CD8-positive, alpha-beta T cell (primary cell): ENCODE measurements at places on chromosomes 4 and X.

DNA sequence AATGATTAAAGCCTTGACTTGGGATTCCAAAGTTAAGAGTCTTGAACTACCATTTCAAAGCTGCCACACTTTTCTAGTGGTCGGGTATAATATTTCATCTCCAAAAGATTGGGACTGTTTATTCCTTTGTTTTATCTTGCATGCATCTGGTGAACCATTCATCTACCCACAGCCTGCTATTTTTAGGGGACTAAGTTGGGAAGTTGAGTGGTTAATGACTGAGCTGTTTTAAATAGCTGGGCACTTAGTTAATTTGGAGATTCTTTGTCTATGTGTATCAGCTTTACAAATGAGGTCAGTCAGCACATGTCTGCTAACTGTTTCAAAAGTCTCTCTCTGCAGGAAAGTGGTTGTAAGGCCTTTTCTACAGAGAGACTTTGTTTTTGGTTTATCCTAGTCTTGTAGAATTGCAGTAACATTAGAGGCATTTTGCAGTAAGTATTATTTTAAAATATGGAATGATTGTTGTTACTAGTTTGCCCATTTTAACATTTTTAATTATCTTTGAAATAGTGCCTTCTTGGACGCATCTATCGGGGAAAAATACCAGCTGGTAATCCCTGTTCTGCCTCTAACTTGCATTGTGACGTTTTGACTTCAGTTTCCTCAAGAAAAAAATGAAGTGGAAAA, 8.2 kb downstream of the BMP2K start:
- no peak for DNase-seq

DNA sequence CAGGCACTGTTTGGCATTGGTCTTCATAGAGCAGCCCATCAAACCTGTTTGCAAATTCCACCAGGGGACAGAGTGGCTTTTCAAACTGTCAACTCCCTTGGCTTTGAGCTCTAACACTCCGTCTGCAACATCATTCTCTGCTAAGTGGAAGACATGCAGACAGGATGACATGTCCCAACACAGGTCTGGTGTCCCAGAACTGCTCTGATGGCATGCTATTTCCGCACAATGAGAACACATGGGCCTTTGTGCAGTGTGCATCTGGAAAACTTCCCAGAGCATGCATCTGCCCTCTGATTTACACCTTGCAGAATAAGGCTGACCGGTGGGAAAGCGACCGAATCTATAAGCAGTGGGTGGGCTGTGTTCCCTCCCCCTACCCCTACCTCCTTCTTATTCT, 212.8 kb upstream of the GYPA start:
- no peak for DNase-seq

GRCh38 chr4:92236877-92237276, 66.9 kb upstream of the GRID2 start:
- DNase-seq = no peak

- no peak for DNase-seq
These were observed 114.3 kb upstream of the TEX13C start for GRCh38 chrX:125205133-125205917.

DNA sequence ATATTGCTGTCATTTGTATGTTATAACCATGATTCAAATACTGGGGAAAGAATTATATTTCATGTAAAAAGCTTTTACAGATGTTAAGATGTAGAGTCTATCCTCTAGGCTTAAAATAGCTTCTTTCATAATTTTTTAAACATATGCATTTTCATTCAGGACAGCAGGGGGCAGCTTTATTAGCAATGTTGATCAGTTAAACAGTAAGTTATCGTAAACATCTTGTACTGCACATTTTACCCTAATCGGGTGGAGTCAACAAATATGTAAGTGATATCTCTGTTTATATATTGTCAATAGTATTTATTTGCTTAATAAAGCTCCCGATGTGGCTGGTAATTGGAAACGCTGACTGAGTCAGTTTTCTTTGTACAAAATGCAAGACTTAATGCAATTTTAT, 142.5 kb upstream of the MED14 start:
- DNase-seq = no peak

DNA sequence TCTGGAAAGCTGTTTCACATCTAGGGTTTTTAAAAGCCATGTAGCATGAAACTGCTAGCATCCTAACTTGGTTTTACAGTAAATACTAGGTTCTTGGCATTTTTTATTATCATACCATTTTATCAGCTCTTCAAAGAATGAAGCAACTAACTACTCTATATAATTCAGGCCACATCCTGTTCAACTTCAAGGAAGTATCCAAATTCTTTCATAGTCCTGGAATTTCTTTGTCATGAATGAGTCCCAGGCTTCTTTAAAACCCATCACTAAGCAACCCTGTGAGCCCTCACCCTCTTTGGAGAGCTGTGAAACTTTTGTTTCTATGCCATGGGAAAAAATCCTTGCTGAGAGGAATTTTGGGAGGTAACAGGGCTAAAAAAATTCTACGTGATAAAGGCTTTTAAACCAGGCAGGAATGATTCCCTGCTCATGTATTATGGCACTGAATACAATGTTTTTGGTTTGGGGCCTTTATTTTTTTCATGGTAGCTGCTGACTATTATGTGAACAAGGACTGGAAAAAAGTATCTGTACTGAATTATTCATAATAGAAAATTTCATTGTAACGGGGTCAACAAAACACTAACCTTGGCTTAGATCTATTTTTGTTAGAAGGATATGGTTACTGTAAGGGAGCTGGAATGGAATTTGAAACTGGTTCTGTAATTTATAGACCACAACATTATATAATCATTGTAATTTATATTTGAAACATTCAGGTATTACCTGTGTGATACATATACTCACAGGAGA, 164.9 kb downstream of the DCTD start:
- DNase-seq = no peak

GRCh38 chr4:12852338-12853307, 631.5 kb downstream of the RAB28 start:
- DNase-seq = no peak

GRCh38 chr4:82381235-82381634, 7.4 kb upstream of the HNRNPD start:
- DNase-seq = no peak

- DNase-seq = no peak
These were observed 35.2 kb upstream of the ZNF518B start for GRCh38 chr4:10492464-10492863.

DNA sequence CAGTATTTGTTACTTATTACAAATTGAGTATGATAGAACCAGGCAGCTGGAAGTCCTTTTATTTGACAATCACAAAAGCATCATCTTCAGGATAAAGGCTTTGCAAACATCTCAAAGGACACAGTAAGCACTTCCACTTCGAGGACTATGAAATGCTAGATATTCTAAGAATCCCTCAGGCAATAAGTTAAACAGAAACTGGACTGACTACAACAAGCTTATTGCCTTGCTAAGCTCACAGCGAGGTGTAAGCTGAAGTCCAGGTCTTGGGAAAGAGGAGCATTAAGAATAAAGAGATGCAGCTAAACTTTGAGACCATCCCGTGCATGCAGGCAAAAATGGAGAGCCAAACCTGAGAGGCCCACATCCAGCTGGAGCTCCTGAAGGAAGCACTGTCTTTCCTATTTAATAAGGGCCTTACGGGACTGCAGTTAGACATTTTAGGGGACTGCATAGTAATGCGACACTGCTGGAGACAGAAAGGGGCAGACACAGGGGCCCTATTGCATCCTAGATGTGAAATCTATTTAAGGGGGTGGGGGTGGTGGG, 38.7 kb downstream of the DCHS2 start:
- DNase-seq = no peak

DNA sequence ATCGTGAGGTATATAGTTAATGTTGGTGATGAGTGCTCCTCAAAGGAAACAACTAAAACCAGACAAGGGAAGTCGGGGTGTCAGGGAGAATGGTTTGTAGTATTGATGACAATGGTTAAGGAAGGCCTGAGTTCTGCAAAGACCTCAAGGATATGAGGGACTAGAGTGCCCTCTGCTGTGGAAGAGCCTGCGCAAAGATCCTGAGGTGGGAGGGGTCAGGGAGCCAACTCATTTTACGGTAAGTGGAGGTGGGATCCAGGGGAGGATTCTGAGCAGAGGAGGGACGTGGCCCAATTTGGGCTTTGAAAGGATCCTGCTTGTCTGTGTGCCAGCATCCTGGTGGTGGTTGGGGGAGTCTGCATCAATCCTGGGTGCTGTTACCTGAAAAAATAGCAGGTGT, 11.3 kb downstream of the UBA1 start:
- DNase-seq = no peak

GRCh38 chr4:37071576-37071975, 173.0 kb upstream of the NWD2 start:
- DNase-seq = no peak

- no peak for DNase-seq
These were observed 721 bp upstream of the TMEM150C start for GRCh38 chr4:82562564-82562854.

DNA sequence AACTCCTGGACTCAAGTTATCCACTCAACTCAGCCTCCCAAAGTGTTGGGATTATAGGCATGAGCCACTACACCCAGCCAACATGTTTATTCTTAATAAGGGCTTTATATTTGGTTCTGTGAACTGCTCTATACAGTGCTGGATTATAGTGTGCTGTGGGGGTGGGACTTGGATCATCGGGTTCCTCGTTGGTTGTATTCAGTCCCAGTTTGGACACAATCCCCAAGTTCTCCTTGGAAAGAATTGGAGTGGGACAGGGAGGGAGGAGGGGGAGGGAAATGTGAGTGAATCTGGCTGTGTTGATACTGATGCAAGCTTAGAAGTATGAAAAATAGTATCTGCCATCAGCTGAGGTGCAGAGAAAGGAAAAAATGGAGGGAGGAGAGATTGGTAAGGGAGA, 121.3 kb downstream of the KIT start:
- no peak for DNase-seq

- no peak for DNase-seq
These were observed 5.0 kb downstream of the IL9R start for GRCh38 chrX:156002507-156002906.

DNA sequence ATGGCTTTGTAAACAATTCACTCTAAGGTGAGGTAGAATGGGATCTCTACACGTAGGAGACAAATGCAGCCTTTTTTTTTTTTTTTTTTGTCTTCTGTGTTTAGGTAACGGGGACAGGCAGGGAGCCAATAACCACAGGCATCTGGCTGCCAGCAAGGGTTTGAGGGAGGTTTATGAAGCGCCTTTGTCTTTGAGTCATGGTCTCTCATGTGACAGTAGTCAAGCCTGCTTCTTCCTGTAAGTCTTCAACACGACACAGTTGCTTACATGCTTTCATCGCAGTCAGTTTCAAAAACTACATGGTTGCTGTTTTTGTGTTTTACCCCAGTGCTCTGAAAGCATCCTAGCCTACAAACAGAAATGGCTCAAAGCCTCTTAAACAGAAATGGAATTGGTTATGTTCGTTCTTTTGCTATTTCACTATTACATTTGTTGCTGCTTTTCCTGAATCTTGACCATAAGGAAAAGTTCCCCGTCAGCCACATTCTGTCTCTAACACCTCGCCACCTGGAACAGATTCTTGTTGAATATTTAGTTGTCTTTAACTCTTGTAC, 127.8 kb upstream of the METTL14 start:
- DNase-seq = no peak

GRCh38 chr4:151436093-151436518, 27.1 kb downstream of the FHIP1A start:
- DNase-seq = no peak

GRCh38 chrX:30301963-30302362, 7.2 kb downstream of the NR0B1 start:
- DNase-seq = no peak

GRCh38 chr4:40201898-40202297, 5.1 kb downstream of the RHOH start:
- DNase-seq = no peak

- no peak for DNase-seq
These were observed 18.5 kb upstream of the ASB5 start for GRCh38 chr4:176287546-176287945.

DNA sequence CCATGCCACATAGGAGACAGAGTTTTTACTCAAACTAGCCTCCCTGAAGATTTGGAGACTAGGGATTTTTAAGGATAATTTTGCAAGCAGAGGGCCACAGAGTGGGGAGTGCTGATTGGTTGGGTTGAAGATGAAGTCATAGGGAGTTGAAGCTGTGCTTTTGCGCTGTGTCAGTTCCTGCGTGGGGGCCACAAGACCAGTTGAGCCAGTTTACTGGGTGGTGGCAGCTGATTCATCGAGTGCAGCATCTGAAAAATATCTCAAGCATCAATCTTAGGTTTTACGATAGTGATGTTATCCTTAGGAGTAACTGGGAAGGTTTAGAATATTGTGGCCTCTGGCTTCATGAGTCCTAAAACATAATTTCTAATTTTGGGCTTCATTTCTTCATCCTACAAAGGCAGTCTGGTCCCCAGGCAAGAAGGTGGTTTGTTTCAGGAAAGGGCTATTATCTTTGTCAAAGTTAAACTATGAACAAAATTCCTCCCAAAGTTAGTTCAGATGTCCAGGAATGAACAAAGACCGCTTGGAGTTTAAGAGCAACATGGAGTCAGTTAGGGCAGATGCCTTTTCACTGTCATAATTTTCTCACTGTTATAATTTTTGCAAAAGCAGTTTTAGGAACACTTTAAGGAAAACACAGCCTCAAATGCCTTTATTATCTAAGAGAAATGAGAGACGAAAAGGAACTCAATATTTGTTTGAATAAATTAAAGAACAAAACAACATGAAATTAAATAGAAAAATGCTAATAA, 960.8 kb upstream of the PRKX start:
- no peak for DNase-seq

- DNase-seq = no peak
These were observed 1411.1 kb upstream of the PCDH7 start for GRCh38 chr4:29309050-29309449.

- no peak for DNase-seq
These were observed 39.9 kb upstream of the SPIN2A start for GRCh38 chrX:57177070-57177469.

GRCh38 chrX:19682712-19683331, 167.5 kb upstream of the MAP3K15 start:
- peak; percentile 76 for DNase-seq

DNA sequence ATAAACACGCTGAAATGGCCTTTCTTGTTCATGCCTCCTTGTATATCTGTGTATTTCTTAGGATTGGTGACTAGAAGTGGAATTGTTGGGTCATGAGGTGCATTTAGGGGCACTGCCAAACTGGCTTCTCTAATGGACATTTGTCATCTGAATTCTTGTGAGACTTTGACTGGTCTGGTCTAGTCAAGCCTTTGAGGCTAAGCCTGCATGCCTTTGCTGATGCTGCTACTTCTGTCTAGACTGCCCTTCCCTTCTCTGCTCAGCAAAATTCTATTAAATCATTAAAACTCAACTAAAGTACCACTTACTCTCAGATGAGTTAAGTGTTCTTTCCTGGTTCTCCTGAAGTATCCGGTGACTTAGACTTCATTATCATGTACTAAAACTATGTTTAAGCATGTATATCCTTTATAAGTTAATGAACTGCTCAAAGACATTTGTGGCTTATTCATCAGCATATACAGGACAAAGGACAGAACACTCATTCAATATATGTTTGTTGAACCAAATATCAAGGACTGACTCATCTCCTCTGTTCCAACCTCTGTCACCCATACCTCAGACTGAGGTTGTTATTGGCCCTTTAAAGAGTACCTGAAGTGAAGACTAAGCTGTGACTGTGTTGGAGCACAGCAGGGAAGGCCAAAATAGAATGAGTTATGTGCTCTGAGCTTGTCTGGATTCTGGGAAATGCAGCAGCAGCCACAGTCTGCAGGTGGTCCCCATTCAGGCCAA, 9.0 kb downstream of the TCEAL1 start:
- DNase-seq = no peak

- no peak for DNase-seq
These were observed 428.4 kb downstream of the AFF2 start for GRCh38 chrX:148928811-148929210.
